Stimulated activated CD8-positive, alpha-beta memory T cell treated with anti-CD3 and anti-CD28 coated beads, Interleukin-7, amount 100 ng/mL, for 1 hour (primary cell): ENCODE measurements at places on chromosomes 6 and 20.

GRCh38 chr20:23301436-23302050, 49.0 kb upstream of the NXT1 start:
- DNase-seq, result no peak

DNA sequence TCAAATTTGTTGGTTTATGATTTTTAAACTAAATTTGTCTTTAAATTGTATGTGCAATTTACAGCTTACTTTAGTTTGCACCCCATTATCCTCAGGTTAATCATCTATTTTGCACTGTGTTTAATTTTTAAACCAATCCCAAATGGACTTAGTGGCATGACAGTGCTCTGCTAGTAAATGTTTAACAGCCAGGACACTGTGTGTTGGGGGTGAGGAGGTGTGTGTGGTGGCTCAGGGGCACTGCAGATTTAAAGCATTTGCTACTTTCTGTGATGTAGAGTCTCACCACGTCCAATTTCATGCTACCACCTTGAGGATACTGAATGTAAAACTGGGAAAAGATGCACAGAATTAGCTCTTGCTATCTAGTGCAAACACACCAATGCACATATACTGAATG, 225.7 kb downstream of the HAO1 start:
- no peak for DNase-seq

DNA sequence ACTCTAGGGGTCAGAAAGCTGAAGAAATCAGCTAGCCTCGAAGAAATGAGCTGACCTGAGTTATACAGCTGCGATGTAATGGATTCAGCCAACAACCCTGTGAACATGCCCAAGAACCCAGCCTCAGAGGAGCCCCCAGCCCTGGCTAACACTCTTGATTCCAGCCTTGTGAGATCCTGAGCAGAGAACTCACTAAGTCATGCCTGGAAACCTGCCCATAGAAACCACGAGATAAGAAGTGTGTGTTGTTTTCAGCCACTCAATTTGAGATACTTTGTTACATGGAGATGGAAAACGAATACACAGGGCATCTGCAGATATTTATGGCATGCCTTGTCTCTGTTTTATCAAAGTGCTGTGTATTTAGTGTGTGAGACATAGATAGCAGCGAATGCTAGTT, 265.2 kb downstream of the QKI start:
- DNase-seq, result no peak

- DNase-seq, result no peak
Observed at GRCh38 chr6:38549180-38549579, 90.5 kb downstream of the BTBD9 start.

DNA sequence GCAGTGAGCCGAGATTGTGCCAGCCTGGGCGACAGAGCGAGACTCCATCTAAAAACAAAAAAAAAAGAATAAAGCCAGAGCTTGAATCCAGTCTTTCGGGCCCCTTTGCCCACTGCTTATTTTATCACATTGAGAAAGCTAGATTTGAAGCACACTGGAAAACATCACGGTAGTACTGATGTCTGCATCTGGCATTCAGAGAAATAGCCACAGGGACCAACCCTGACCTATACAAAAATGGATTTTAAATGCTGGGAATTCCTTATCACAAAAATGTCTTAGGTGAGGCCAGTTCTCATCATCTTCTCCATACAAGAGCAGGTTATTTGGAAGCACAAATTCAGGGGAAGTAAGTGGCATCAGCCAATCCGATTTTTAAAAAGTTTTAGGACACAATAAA, 49.5 kb downstream of the SLC35D3 start:
- DNase-seq, result no peak

GRCh38 chr6:34104628-34105027, 41.3 kb downstream of the GRM4 start:
- no peak for DNase-seq

- peak; percentile 31 for DNase-seq
Observed at GRCh38 chr6:31180500-31180899, 10.0 kb upstream of the POU5F1 start.

- no peak for DNase-seq
Observed at GRCh38 chr6:49462071-49462470, 982 bp downstream of the MMUT start.

- DNase-seq, result no peak
Observed at GRCh38 chr6:56572788-56573471, 69.8 kb downstream of the DST start.

- DNase-seq, result no peak
Observed at GRCh38 chr6:43144879-43145278, 26.2 kb upstream of the SRF start.

DNA sequence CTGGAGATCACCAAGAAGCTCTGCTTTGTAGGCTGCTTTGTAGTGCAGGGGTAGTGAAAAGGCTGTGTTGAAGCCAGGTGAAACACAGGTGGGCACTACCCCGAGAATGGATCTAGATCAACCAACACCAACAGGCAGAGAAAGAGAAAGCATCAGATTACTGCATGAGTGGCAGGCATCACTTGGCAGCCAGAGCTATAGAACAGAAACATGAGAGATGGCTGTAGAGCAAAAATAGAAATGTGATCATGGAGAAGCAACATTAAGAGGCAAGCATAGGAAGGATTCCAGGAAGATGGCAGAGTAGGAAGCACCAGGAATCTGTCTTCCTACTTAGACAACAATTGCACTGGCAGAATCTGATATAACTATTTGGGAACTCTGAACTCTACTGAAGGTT, 311.1 kb upstream of the TCF21 start:
- DNase-seq, result no peak

- no peak for DNase-seq
Observed at GRCh38 chr6:17036065-17036393, 65.8 kb upstream of the STMND1 start.
